ENCODE measurements at places on chromosomes 5 and 9.

- DNase-seq, result no peak
These were observed 42.2 kb upstream of the TUT7 start for GRCh38 chr9:86396412-86396811.

- peak; percentile 69 for DNase-seq
These were observed 6.3 kb upstream of the MXD3 start for GRCh38 chr5:177317959-177318377.

GRCh38 chr9:27527702-27528075 lies 1.9 kb downstream of the MOB3B start:
- no peak for DNase-seq

GRCh38 chr5:154538492-154538891 lies 60.5 kb upstream of the HAND1 start:
- no peak for DNase-seq

DNA sequence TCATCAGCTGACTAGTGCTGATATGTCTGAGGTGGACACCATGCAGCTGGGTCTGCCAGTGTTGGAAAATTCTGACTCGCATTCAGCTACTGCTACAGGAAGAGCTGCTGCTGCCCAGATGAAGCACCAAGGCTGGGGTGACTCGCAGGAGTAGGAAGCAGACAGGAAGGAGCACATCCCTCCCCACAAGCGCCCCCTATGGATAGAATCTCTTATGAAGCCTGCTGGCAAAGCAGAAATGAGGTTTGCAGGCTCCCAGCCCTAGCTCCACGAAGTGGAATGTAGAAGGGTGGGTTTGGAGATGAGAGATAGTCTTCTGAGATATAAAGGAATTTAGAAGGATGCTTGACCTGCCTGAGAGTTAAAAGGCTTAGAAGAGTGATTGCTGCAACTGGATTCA lies 443.0 kb downstream of the ACTL7B start:
- no peak for DNase-seq

- DNase-seq, result no peak
These were observed 26.6 kb downstream of the FBXW5 start for GRCh38 chr9:136917902-136918301.

Measured in CD4-positive, alpha-beta memory T cell (primary cell).